ENCODE measurements at places on chromosomes 7 and 10.
A peak's percentile ranks its signal among the peaks of the same experiment; 100 is the strongest.

DNA sequence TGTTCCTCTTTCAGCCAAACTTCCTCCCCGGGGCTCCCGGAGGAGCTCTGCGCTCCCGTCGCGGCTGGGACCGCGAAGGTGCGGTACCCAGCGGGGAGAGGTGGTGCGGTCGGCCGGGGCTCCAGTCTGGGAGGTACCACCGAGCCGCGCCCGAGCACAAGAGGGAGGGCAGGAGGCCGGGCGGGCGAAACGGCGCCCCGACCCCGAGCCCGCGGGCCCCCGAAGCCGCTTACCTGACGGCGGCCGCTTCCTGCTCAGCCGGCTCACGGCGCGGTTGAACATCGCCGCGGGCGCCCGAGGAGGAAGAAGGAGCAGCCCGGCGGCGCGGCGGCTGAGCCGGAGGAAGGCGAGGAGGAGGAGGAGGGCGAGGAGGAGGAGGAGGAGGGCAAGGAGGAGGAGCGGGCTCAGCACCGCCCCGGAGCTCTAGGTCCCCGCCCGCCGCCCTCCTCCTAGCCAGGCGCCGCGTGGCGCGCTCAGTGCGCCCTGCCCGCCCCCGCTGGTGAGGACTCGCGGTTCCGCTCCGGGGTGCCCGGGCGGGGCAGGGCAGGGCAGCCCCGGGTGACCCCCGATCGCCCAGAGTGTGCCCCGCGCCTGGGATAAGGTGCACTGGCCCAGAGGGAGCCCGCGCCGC is at the start of gene RGS10:
Gene RGS10 (minus strand): TSS at position 363 of the 631 bp plus-strand sequence. CDS start 81 bp downstream, at position 282.
- DNase-seq: peak; percentile 71

DNA sequence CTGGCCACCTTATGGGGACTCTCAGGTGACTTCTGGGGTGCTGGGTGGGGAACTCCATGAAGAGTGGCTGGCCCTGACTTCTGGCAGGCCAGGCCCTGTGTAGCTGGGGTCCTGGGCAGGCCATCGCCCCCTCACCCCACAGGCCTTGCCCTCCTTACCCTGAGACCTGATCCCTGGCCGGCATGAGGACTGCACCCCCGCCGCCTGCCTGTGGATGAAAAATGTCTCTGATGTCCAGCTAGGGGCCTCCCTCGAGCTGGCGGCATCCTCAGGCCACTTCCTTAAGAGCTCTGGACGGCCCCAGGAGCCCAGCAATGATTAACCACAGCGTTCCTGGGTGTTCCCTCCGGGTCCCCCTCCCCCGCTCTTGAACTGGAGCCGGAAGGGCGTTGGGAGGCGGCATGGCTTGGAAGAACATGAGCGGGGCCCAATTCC is 31.8 kb upstream of the SHH start:
- no peak for DNase-seq

GRCh38 chr7:83446102-83446669 is 202.8 kb downstream of the SEMA3E start:
- no peak for DNase-seq

DNA sequence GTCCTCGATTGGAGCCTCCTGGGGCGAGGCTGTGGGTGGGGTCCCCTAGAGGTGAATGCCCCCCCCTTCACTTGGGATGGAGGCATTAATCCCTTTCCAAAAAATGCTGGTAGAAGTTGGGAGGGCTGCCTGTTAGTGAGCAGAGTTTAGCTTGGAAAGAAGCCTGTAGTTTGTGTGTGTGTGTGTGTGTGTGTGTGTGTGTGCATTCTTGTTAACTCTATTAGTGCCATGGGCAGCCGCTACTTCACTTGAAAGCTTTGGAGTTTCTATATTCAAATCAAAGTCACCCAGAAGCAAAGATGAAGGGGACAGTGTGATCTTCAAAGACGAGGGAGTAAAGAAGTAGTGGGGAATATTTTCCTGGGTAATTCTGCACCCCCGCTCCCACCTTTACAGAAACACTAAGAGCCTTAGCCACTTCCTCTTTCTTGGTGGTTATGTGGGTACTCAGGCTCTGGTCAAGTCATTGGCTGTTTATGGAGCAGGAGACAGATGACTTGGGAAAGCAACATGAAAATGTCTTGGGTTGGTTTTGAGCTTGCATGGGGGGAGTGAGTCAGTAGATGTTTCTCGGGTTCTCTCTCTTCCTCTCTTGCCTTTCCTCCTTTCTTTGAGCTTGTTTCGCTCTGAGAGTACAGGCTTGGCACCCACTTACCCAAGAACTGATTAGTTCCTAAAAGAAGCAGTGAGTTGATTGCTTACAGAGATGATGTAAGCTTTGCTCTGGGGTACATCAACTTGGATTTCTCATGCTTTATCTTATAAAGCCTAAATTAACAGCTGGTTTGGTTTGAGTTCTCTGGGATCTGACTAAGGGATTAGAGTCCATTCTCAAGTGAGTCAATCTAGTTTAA is 35.9 kb downstream of the TCF7L2 start:
- DNase-seq: no peak

GRCh38 chr10:52283174-52283573 is 30.9 kb upstream of the DKK1 start:
- DNase-seq: no peak

All from HEK293T (cell line).